ENCODE measurements at places on chromosomes 5 and 9. TPM values are rescaled to one million over a fixed set of nuclear protein-coding genes. Genes with fewer than 3 reads are reported as not detected.

Gene NAIP
- 294 TPM for total RNA-seq

Gene PCDHB16
- 2.1 TPM for total RNA-seq

DNA sequence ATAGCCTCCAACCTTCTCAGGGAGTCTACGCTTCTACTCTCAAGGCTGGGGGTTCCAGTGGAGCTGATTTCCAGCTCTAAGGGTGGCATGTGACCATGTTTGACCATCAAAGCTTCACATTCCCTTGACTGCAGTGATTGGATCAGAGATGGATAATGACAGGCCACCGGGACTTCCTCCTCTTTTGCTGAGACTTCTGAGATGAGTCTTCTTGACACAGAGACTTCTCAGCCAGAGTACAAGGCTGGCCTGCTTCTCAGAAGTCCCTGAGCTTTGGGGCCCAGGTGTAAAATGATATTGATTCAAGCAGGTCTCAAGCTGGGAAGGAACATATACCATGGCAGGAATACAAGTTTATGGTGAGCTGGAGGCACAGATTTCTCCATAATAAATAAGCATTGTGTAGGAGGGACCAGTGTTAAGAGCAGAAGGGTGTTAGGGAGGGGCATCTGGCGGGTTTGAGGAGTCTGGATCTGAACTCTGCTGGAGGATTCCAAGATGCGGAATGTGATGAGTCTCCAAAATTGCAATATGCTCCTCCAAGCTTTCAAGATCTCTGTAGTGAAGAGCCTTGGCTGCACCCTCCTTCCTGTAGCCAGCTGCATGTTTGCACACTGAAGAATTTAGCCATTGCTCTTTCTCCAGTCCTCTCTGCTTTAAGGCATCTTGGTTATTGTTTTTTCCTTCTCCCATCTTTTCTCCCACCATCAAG, 41.7 kb upstream of the HSD17B4 start:
- no peaks in the 10 kb centered on the region for H3K27me3 ChIP-seq
- H3K27ac ChIP-seq = no peak overlapping the region
- no peak for DNase-seq
- H3K4me1 ChIP-seq = no peaks in the 10 kb centered on the region
- no peaks in the 10 kb centered on the region for H3K36me3 ChIP-seq

GRCh38 chr5:75885849-75886596, 168.8 kb upstream of the POC5 start:
- no peak overlapping the region for H3K4me3 ChIP-seq
- peak; percentile 60 for DNase-seq
- H3K27ac ChIP-seq = no peak overlapping the region
- H3K27me3 ChIP-seq = no peaks in the 10 kb centered on the region

- H3K36me3 ChIP-seq = peaks cover 11% of the 10 kb centered on the region
- no peaks in the 10 kb centered on the region for H3K4me1 ChIP-seq
- no peaks in the 10 kb centered on the region for H3K27me3 ChIP-seq
- no peak overlapping the region for H3K27ac ChIP-seq
Measured at GRCh38 chr9:7095058-7095457, 337.3 kb downstream of the KDM4C start.

DNA sequence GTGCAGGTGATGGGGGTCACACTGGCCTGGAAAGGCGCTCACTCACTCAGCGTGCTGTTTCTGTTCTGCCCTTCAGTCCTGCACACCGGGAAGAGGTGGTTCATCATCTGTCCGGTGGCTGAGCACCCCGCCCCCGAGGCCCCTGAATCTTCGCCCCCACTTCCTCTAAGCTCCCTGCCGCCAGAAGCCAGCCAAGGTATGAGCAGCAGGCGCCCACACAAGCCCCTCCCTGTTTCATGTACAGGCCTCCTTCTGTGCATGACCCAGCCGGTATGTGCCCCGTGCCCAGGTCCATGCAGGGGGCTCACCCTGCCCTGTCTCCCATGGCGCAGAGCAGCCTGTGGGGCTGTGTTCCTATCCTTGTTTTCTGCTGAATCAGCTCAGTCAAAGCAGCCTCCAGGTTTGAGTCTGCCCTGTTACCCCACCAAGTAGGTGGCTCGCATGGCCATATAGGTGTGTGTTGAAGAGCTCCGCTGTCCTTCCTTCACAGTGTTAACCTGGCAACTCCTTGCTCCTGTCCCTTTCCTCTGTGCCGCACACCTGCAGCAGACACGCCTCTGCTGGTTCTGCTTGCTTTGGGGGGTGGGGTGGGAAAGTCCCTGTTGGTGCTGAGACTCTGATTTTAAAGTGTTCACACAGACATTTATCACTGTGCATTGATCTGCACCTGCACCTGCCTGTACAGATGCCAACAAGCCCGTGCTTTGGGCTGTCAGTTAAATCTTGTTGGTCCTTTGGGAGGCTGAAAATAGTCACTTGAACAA, 84.8 kb downstream of the WNK2 start:
- no peaks in the 10 kb centered on the region for H3K36me3 ChIP-seq
- peak overlapping the region; percentile 56 for H3K4me3 ChIP-seq
- no peaks in the 10 kb centered on the region for H3K27me3 ChIP-seq
- DNase-seq = peak; percentile 88
- peak overlapping the region; percentile 81 for H3K27ac ChIP-seq

- H3K4me3 ChIP-seq = no peak overlapping the region
- no peak overlapping the region for H3K27ac ChIP-seq
- no peaks in the 10 kb centered on the region for H3K27me3 ChIP-seq
- H3K4me1 ChIP-seq = no peaks in the 10 kb centered on the region
Measured at GRCh38 chr5:81884871-81885270, 87.0 kb upstream of the ATG10 start.

Gene PALM2AKAP2
- not detected for total RNA-seq

GRCh38 chr5:176446884-176447590, 1.1 kb upstream of the FAF2 start:
- H3K36me3 ChIP-seq = no peaks in the 10 kb centered on the region
- peaks cover 51% of the 10 kb centered on the region for H3K4me1 ChIP-seq
- H3K4me3 ChIP-seq = peak overlapping the region; percentile 91
- no peaks in the 10 kb centered on the region for H3K27me3 ChIP-seq
- peak overlapping the region; percentile 95 for H3K27ac ChIP-seq

DNA sequence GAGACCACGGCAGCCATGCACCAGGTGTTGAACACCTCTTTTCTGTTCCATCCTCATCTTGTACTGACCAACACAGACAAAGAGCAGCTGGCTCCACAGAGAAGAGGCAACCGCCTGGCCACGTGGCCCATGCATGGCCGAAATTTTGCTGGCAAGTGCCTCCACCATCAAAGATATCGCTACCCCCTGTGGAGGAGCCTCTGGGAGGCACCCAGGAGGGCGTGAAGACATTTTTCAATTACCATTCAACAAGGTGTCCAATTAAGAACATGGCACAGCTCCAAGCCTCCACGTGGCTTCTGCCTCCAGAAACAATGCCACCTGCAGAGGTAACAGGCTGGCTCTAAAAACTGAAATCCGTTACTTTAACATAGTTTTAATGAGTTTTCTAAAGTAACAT, 54.4 kb upstream of the CKS2 start:
- DNase-seq = no peak
- no peaks in the 10 kb centered on the region for H3K36me3 ChIP-seq
- no peaks in the 10 kb centered on the region for H3K27me3 ChIP-seq
- no peak overlapping the region for H3K4me3 ChIP-seq
- no peak overlapping the region for H3K27ac ChIP-seq

Measured in spleen (tissue), 13 donors.